ENCODE measurements at places on chromosomes 16 and 17.
A peak's percentile ranks its signal among the peaks of the same experiment; 100 is the strongest.

DNA sequence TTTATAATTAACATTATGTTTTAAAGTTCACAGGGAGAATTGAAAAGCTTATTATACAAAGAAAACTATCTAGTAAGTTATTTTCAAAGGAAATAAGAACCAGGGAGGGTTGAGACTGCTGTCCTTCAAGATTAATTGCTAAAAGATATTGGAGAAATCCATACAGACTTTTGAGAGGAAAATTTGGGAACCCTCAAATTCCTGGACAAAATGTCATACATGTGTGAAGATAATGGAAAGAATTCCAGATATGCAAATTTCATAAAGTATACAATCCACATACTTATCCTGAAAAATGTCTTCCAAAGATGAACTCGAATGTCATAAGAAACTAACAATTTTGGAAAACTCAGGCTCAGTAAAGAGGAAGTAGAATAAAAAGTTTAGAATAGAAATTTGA is 213.8 kb downstream of the HS3ST3A1 start:
- no peak for DNase-seq

DNA sequence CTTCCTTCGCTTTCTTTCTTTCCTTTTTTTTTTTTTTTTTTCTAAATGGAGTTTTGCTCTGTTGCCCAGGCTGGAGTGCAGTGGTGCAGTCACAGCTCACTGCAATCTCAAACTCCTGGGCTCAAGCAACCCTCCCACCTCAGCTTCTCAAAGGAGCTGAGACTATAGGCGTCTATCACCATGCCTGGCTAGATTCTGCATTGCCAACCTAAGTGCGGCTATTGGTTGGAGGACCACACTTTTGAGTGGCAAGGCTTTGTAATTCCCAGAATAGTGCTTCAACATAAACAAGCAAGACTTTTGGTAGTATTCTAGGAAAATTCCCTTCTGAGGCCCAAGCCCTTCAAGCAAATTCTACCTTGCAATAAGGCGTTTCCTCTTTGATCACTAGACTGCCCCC is 107.8 kb downstream of the YPEL2 start:
- no peak for DNase-seq

- no peak for DNase-seq
These were observed 58.4 kb upstream of the MARCHF10 start for GRCh38 chr17:62866471-62866870.

GRCh38 chr17:16926061-16926511 is 45.8 kb downstream of the TNFRSF13B start:
- DNase-seq, result peak; percentile 29

DNA sequence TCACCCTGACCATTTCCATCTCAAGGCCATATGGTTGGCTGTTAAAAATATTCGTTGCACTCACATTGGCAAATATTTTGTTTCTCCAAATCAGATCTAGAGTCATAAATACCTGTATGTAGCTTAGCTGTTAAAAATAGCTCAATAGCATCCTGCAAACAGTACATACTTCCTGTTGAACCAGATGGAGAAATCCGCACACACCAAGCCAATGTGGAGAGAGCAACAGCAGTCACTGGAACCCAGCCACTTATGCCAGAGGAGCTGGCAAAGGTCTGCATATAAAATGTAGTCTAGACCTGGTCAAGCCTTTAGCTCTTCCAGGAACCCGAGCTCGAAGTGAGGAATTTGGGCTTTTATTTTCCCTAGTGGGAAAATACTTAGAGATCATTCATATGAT is 146.4 kb upstream of the KCNJ16 start:
- DNase-seq, result no peak

DNA sequence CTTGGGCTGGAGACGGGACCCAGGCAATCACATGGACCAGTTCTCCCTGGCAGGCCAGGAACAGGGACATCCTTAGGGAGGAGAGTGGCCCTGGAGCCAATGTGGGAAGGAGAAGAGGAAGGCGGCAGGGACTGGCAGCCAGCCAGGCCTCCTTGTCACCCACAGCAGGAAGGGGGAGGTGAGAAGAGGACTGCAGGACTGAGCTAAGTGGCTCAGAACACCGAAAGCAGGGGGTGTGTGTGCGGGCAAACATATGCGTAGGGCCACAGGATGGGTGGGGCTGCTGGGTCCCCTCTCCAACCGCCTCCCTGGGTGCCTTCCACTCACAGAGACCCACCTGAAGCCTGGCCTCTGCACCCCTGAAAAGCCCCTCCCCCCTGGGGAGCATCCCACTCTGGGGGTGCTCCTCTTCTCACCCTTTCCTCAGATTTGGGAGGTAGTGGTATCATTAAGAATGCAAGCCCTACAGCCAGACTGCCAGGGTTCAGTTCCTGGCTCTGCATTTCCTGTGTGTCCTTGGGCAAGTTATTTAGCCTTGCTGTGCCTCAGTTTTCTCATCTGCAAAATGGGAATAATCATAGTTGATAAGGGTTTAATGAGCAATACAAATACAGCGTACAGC is 8.1 kb downstream of the PNMT start:
- no peak for DNase-seq

DNA sequence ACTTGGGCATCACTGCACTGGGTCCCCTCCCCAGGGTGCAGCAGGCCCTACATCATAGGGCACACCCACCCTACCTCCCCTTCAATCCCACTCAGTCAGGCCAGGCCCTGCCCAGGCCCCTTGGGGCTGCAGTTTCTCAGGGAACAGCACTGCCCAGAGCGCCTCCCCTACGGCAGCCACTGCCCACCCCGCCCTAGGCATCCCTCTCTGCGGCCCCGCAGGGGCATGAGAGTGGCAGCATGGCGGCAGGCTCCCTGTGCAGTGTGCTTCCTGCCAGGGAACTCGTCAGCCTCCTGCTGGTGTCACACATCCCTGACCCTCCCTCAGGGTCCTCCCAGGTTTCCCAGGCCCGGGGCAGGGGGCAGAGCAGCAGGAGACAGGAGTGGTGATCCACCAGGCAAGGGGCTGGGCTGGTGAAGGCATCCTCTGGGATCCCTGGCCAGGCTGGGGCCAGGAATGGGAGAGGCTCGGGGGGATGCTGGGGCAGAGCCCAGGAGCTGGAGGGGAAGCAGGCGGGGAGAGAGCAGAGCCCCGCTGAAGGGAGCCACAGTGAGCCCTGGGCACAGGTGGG is 16.2 kb upstream of the BAHCC1 start:
- DNase-seq, result no peak

DNA sequence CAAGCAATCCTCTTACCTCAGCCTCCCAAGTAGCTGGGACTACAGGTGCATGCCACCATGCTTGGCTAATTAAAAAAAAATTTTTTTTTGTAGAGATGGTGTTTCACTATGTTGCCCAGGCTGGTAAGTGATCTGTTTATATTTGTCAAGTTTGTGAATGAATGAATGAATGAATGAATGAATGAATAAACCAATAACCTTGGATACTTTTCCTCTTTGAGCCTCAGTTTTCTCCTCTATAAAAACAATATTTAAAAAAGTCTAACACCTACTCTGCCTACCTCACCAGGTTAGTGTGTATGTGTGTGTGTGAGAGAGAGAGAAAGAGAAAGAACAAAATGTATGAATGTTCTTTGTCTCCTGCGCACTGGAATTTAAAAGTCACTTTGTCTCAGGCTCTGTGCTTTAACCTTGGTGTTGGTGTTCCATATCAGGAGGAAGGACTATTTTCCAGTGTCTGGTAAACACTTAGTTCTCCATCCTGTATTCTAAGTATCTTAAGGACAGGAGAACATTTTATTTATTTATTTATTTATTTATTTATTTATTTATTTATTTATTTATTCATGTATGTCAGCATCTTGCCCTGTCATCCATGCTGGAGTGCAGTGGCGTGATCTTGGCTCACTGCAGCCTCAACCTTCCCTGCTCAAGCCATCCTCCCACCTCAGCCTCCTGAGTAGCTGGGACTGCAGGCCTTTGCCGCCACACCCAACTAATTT is 27.1 kb downstream of the CHD9 start:
- no peak for DNase-seq

DNA sequence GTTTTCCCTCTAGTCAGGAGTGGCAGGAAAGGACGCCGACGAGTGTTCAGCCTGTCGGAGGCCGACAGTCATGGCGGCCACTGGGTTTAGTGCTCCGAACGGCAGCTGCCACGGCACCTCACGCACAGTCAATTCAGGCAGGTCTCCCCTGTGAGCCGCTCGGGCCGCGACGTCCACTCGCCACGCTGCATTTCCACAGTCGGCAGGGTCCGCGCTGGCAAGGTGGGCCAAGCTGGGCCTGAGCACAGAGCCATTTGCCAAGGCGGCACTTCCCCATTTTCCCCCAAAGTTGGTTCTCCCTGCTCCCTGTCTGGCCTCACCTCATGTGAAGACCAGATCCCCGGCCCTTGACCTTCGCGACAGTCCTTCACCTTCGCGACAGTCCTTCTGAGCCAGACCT is 81.9 kb downstream of the SOCS1 start:
- no peak for DNase-seq

GRCh38 chr16:12876778-12877177 is 24.6 kb upstream of the SHISA9 start:
- DNase-seq, result no peak

DNA sequence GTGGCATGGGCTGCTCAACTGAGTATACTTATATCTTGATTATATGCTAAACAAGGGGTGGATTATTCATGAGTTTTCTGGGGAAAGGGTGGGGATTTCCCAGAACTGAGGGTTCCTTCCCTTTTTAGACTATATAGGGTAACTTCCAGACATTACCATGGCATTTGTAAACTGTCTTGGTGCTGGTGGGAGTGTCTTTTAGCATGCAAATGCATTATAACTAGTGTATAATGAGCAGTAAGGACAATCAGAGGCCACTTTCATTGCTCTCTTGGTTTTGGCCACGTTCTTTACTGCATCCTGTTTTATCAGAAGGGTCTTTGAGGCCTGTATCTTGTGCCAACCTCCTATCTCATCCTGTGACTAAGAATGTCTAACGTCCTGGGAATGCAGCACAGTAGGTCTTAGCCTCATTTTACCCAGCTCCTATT is 12.0 kb downstream of the PRR11 start:
- no peak for DNase-seq

GRCh38 chr17:82615084-82616020 is 32.9 kb downstream of the WDR45B start:
- DNase-seq, result no peak

GRCh38 chr17:69907132-69907847 is 167.7 kb upstream of the KCNJ16 start:
- no peak for DNase-seq

GRCh38 chr16:47129755-47130435 is 13.8 kb downstream of the NETO2 start:
- DNase-seq, result no peak

GRCh38 chr16:22219389-22220068 is 13.5 kb downstream of the EEF2K start:
- DNase-seq, result no peak

DNA sequence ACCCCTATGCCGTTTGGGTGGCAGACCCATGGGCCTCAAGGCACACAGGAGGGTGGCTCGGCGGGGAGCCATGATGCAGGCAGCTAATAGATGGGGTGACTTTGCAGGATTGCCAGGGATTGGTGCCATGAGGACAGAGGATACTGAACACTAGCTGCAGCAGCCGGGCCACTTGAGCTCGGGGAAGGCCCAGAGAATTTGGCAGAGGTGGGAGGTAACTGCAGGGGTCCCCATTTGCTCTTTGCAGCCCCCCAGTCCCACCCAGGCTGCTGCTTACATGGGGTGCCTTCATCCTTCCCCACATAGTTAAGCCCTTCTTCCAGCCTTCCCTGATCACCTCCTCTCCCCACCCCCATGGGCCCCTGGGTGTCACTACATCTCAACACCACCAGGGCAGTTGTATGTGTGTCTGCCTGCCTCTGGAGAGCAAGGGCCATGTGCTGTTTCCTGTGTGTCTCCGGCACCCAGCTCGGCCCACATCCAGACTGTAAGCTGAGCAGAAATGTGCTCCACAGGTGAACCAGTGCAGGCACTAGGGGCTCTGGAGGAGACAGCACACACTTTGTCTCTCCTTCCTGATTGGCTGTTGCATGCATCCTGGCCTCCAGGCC is 52.0 kb downstream of the SREBF1 start:
- DNase-seq, result no peak

- DNase-seq, result no peak
These were observed 140.4 kb upstream of the GNAO1 start for GRCh38 chr16:56050916-56051315.

- DNase-seq, result no peak
These were observed 50.3 kb upstream of the TBX2 start for GRCh38 chr17:61349350-61349749.

GRCh38 chr16:81337097-81337496 is 22.3 kb downstream of the GAN start:
- no peak for DNase-seq

DNA sequence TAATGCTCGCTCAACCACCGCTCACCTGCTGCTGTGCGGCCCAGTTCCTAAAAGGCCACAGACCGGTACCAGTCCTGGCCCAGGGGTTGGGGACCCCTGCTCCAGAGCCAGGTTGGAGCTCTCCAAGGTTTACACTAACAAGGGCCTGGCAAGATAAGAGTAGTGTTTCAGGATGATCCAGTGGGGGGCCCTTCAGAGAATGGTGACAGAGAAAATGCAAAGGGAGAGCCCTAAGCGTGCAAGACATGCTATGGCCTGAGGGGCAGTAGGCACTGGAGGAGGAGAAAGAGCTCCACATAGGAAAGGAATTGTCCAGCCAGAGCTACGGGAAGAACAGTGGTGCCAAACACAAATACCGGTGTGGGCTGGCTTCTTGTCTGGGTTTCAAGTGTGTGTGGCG is 233.4 kb downstream of the STX8 start:
- no peak for DNase-seq

DNA sequence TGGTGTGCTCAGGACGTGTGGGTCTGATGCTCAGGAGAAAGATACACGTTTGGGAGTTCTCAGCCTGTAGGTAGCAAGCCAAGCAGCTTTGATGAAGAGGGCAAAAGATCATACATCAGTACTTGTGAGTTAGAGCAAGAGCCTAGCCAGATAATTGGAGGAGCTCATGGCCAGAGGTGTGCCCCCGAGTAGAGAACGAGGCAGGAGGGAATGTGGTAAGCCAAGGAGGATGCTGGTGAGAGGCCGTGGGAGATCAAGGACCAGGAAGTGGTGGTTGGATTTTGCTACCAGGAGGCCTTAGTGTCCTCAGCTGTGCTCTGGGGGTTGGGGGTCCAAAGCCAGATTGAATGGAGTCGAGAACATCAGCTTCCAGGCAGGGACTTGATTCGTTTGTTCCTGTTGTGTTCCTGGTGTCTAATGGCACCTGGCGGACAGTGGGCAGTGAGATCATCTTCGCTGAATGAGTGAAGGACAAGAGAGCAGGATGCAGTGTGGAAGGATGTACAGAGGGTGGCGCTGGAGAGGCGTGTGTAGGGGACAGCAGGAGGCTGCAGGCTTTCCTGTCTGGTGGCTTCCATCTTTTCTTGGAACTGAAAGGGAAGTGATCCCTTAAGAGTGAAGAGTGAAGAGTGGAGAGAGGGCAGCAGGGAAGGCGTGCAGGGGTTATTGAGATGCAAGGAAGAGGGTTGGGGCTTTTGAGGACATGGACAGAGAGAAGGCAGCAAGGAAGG is 11.6 kb downstream of the FBXL19 start:
- DNase-seq, result no peak

- no peak for DNase-seq
These were observed 6.3 kb downstream of the TBC1D16 start for GRCh38 chr17:80029258-80029974.

GRCh38 chr17:59427425-59427921 is 96.0 kb downstream of the YPEL2 start:
- DNase-seq, result no peak

Measured in activated CD4-positive, CD25-positive, alpha-beta regulatory T cell treated with anti-CD3 and anti-CD28 coated beads, Interleukin-2, amount 50 U/mL, for 72 hours (primary cell).